ENCODE measurements at places on chromosomes 11 and 22.

DNA sequence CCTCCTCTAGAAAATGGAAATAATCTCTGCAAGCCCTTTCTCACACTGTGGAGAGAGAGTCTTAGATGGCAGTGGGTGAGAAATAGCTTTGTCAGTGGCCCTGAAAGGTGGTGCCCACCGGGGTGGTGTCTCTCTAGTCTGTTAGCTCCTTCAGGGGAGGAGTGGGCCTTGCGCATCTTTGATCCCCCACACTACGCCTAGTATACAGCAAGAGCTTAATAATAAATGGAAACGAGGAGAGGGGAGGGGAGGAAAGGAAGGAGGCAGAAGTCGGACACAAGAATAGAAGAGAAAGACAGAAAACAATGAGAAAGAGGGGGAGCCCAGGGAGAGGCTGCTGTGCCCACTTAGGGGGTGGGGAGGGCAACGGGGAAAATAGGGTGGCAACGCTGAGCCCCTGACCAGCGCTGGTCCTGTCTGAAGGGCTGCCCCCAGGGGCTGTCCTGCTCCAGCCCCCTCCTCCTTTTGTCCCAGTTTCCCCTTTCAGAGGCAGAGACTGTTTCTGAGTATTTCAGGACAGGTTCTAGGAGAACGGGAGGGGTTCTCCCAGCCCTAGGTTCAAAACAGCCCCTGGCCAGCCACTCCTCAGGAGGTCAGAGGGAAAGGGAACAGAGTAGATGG is 1.2 kb downstream of the ARRB1 start:
- DNase-seq = no peak

- no peak for DNase-seq
These were observed 38.3 kb downstream of the IGLL5 start for GRCh38 chr22:22925805-22926369.

GRCh38 chr11:68565768-68566167 is 105.2 kb downstream of the PPP6R3 start:
- no peak for DNase-seq

DNA sequence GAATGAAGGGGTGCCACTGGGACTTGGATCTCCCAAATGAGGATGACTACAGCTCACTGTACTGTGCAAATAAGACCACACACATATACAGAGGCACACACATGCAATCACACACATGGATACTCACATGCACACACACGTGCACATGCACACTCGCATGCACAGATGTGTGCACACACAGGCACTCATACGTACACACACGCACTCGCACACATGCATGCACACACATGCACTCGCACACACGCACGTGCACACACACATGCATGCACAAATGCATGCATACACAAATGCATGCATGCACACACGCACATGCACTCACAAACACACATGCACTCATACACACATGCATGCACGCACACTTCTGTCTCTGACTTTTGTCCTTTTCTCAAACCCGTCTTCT is 36.0 kb downstream of the TECTA start:
- DNase-seq = no peak

DNA sequence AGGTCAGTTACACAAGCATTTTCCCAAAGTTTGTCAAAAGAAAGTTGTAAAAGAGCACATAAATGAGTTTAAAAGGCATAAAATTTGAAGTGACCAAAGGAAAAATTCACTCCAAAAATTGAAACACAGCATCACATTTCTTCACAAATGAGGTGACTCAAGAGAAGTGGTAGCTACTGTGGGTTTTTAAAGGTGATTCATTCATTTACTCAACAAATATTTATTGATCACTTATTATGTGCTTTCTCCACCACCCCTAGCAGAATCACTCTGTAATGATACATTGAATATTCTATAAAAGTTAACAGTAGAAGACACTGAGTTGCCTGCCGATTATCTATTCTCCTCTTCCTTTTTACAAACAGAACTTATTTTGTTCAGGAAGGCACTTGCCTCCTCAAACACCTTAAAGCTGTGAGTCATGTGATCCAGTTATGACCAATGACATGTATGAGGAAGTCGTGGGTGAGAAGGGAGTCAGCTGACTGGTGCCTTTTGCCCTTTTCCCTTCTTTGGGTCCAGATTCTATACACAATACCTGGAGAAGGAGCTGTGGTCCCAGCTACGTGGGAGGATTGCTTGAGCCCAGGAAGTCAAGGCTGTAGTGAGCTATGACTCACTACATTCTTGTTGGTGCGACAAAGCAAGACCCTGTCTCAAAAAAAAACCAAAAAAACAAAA is 67.7 kb upstream of the CLNS1A start:
- DNase-seq = no peak

DNA sequence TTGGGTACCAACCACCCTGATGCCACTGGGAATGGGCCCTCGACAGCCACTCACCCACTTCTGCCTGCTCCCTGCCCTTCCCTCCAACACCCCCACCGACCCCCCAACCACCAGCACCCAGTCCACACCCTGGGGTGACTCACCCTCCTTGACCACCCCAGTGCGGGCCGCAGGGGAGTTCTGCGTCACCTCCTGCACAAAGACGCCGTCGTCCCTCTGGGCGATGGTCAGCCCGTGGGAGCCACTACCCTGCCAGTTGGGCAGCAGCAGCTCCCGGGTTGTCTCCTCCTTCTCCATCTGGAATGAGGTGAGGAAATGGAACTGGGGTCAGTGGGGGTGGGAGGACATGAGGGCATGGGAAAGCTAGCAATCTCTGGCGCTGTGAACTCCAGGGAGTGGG is 10.8 kb downstream of the AHNAK start:
- peak; percentile 26 for DNase-seq

- peak; percentile 21 for DNase-seq
These were observed 4.7 kb upstream of the GNAZ start for GRCh38 chr22:23065495-23066122.

DNA sequence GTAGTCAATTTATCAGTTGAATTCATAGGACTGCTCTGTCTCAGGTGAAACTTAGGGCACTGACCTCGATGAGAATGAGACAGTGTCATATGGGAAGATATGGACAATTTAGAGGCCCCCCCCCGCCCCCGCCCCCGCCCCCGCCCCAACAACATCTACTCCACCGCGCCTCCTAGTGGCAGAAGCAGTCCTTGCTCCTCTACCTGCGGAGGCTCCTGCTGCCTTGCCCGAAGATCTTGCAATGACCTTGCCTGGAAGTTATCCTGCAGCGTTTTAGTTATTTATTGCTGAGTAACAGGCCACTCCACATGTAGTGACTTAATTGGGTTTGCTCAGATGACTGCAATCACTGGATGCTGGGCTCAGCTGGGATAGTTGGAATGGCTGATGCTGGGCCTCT is 15.2 kb downstream of the SERPINH1 start:
- DNase-seq = peak; percentile 72

DNA sequence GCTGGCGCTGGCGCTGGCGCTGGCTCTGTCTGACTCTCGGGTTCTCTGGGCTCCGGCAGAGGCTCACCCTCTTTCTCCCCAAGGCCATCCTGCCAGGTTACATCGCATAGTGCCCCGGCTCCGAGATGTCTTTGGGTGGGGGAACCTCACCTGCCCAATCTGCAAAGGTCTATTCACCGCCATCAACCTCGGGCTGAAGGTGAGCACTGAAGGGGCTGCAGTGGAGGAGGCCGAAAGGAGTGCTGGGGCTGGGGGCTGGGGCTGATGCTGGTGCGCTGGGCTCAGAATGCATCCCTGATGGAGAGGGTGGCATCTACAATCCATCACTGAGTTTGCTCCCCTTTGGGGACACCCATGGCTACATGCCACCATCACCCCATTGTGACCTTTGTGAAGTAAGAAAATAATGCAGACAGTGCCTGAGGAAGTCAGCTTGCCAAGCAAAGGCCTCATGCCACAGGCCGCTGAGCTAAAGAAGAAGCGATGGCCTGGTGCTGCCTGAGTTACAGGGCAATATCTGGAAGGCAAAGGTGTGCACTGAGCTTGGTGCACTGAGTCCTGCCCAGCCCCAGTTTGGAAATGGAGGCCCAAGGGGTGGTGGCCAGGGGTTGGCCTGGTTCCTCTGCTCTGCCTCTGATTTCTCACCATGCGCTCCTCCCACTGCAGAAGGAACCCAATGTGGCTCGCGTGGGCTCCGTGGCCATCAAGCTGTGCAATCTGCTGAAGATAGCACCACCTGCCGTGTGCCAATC is 620 bp downstream of the SMPD1 start:
- no peak for DNase-seq

GRCh38 chr11:17606233-17607082 is 59.4 kb downstream of the OTOG start:
- no peak for DNase-seq

GRCh38 chr11:47387944-47388696 is 9.8 kb upstream of the SPI1 start:
- peak; percentile 61 for DNase-seq

DNA sequence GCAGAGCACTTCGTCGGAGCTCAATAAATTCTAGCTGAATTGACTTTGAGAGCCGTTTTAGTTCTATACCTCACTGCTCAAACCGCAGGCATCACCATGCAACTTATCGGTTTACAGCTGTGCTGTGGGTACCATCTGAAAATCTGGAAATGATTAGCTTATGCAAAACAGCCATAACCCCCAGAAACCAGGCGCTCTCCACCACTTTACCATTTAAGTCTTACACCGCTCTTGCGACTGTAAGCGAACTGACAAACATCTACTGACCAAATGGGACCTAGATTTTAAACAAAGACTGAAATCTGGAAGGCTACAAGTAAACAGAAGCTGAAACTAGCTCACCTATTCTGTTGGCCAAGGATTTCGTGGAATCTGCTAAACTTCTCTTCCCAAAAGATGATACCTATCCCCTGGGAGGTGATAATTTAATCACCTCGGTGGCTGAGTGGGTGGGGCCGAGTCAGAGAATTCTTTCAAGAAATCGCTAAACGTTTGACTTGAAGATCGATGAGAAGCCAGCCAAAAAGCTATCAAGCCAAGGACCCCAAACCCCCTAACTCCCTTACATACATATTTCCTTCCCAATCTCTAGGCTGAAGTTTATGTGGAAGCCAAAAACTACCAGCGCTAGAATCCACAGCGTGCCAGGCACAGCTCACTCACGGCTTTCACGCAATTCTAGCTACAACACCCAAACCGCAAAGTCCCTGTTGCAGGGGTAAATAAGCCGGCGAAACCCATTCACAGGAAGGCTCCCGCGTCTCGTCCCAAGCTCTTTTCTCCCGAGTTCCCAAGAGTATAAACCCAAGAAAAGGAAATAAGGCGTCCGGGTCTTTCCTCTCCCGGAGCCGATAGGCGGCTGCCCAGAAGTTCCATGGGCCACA is 644 bp downstream of the SPTY2D1 start:
- DNase-seq = no peak

DNA sequence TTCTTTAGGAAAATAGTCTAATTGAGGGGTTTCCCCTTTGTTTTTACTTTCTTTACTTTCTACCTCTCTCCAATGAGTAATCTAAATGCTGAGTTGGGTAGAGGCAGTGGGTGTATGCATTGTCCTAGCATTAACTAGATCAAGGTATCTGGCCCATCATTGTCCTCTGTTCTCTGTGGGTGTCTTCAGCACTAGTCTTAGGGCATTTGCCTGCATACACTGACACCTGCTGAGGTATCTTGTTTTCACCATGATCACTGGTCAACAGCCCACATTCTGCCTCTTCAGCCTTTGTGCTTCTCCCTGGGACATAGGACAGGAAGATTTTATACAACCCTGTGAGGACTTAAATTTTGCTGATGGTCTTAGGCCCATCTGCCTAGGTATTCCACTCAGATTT is 371.1 kb downstream of the RAB38 start:
- DNase-seq = no peak

DNA sequence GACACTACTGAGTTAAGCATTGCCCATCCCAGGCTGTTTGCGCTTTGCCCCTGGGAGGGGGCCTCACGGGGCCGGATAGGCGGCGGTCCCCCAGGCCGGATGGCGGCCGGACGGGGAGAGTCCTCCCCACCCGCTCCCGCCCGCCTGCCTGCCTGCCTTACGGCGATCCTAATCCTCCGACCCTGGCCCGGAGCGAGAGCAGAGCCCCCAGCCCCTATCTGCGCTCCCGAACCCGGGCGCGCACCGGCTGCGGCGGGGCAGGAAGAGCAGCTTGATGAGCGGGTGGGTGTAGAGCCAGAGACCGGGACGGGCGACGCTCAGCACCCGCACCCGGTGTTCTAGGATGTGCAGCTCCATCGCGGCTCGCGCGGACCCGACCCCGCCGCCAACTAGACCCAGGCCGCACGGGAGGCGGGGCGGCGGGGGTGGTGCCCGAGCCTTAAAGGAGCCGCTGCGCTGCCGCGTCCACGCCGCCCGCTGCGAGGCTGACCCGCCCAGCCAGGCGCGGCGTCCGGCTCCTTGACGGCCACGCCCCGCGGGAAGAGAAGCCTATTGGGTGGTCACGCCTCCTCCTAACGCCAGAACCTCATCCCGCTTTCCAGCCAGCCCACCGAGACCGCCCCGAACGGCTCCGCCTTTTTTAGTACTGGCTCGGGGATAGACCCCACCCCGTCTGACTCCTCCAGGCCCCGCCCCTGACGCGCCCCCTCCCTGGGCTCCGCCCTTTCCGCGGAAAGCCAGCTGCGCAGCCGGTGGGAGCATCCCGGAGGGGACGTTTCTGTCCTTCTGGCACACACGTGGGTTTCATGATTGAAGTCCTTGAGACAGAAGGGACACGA is at the start of gene CASTOR1:
Gene CASTOR1, minus strand, starts transcription at position 365 of the 839 bp plus-strand sequence. Its CDS starts 8 bp downstream, at position 357.
- peak; percentile 99 for DNase-seq

GRCh38 chr11:124935548-124936514 is at the start of gene HEPACAM:
HEPACAM (minus strand) TSS chr11:124936047; CDS start chr11:124936006, 41 bp downstream.
- DNase-seq = no peak

GRCh38 chr11:1631066-1631568 is 1.5 kb downstream of the KRTAP5-5 start:
- DNase-seq = no peak
